Thyroid gland (tissue), 4 donors: ENCODE measurements at places on chromosomes 12 and 14.
A peak's percentile ranks its signal among the peaks of the same experiment; 100 is the strongest.

- no peaks in the 10 kb centered on the region for H3K27me3 ChIP-seq
- H3K4me3 ChIP-seq = peak overlapping the region; percentile 13
- H3K27ac ChIP-seq = no peak overlapping the region
- no peak for DNase-seq
- H3K4me1 ChIP-seq = peaks cover 12% of the 10 kb centered on the region
Measured at GRCh38 chr14:38209572-38210557, 2.2 kb downstream of the SSTR1 start.

DNA sequence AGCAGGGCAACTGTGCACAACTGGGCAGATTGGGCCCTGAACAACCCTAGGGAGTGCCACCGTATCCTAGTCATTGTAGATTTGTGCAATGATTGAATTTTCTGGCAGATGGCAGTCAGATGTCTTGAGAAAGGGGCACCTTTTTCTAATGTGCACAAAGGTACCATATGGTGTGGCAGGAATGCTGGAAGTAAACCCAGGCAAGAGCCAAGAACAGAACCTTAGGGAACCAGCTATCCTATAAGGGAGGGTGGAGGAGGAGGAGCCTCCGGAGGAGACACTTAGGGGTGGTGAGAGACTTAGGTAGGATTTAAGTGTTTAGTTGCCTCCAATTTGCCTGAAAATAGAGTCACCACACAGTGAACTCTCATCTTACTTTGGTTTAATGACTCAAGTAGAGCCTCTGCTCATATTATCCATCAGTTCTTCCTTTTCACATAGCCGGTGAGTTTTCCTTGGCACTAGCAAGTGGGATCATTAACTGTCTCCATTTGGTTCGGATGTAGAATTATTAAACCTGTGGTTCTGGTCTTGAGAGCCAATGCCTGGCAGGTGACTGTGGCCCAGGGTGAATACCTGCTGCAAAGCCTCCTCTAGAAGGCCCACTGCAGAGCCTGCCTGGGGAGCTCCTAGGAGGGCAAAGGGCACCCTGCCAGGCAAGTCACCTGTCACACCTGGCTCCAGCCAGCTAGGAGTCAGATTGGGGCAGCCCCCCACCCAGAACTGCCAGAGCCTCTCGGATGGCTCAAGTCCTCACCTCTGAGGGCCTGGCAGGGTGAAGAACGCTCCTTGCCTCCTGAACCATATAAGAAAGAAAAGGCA is 184.4 kb upstream of the HIF1A start:
- H3K4me1 ChIP-seq = peaks cover 96% of the 10 kb centered on the region
- H3K4me3 ChIP-seq = no peak overlapping the region
- peak; percentile 84 for DNase-seq
- H3K36me3 ChIP-seq = no peaks in the 10 kb centered on the region
- no peaks in the 10 kb centered on the region for H3K27me3 ChIP-seq

DNA sequence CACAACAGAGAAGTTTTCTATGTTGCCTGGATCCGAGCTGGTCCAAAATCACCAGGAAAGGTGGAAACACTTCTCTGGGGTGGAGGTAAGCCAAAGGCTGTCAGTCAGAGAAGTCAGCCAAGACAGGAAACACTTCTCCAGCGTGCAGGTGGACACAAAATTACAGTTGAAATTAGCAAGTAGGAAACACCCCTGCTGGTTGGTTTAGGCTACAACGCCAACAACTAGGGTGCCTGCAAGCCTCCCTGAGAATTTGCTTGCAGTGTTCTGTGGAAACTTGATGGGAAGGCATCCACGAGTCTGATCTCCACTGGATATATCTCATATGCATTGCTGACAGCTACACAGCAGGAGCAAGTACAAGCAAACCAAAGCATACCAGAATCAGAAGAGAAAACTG is 600.5 kb downstream of the RERGL start:
- H3K36me3 ChIP-seq = no peaks in the 10 kb centered on the region
- DNase-seq = no peak
- H3K4me1 ChIP-seq = no peaks in the 10 kb centered on the region

DNA sequence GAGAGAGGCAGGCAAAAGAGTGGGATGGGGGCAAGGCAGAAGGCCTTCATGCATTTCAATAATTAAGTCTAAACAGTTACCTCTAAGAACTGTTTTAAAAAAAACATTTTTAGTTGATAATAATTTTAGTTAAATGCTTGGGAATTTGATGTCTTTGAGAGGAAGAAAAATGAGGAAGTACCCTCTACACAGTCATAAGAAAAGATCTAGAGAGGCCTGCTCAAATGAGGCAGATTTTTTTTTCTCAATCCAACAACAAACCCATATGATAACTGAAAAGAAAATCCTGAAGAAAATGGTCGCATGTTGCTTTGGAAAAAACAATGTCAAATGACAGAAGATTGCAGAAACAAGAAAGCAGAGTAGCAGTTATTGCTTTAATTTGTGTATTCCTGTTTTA is 25.6 kb downstream of the SINHCAF start:
- no peak for DNase-seq
- no peaks in the 10 kb centered on the region for H3K36me3 ChIP-seq
- no peak overlapping the region for H3K4me3 ChIP-seq
- H3K27me3 ChIP-seq = no peaks in the 10 kb centered on the region

DNA sequence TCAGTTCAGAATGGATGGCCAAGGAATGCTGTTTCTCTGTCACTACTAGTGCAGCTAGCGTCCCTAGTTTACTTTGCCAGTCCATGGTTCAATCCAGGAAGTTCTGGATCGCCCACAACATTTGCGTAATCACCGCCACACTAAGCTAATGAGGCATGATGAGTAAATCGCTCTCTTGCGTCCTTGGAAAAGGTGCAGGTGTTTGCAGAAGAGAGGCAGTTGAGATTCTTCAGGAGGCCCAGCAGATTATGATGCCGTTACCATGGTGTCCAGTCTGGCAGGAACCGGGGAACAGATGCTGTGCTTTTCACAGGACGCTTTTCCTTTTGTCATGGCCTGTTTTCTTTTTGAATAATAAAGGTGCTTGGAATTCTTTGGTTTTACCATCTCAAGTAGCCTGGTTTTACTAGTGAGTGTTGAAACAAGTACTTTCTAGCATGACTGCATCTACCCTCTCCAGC is 9.0 kb downstream of the TPH2 start:
- H3K27ac ChIP-seq = peak overlapping the region; percentile 81
- no peaks in the 10 kb centered on the region for H3K36me3 ChIP-seq
- no peak overlapping the region for H3K4me3 ChIP-seq
- peak; percentile 82 for DNase-seq
- peaks cover 11% of the 10 kb centered on the region for H3K4me1 ChIP-seq

GRCh38 chr14:92613008-92613658 is 99.6 kb downstream of the RIN3 start:
- H3K4me3 ChIP-seq = no peak overlapping the region
- H3K27ac ChIP-seq = no peak overlapping the region
- no peaks in the 10 kb centered on the region for H3K36me3 ChIP-seq
- H3K4me1 ChIP-seq = no peaks in the 10 kb centered on the region

- no peak overlapping the region for H3K27ac ChIP-seq
- no peak overlapping the region for H3K4me3 ChIP-seq
- peaks cover 24% of the 10 kb centered on the region for H3K36me3 ChIP-seq
- no peaks in the 10 kb centered on the region for H3K27me3 ChIP-seq
Measured at GRCh38 chr12:105142259-105142658, 34.7 kb downstream of the WASHC4 start.

DNA sequence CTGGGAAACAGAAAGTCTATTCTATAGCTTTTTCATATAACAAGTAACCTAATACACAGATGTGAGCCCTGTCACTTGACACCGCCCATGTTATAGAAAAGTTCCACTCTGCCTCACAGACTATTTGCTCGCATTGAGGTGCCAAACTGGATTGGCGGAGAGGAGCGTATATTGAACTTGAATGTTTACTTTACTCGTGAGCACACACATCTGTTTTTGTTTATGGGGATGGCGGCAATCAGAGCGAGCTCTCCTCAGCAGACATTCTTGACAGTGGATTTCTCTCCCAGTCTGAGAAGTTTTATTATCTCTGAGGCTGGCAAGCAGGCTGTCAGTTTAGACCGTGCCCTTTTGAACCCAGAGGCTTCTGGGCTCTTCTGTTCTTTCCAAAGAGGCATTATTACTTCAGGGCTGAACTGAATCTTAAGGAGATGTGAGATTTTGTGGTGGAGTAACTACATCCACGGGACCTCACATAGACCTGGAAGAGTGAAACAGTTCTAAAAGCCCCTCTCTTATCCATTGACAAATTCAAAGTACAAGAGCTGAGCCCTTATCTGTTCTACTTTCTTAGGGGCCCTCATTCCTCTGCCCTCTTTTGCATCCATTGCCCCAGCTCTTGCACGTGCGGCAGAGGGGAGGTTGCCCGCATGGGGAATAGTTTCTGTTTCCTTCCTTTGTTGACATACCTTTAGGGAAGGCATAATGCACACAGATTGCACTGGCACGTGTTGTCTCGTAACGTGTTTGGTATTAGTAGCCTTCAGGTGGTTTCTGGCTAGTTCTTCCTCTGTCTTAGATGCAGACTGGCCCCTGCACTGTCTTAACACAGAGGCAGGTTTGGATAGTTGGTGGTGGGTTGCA is 68.2 kb downstream of the DRAM1 start:
- H3K27ac ChIP-seq = no peak overlapping the region
- no peaks in the 10 kb centered on the region for H3K36me3 ChIP-seq
- no peak for DNase-seq
- no peaks in the 10 kb centered on the region for H3K4me1 ChIP-seq
- H3K4me3 ChIP-seq = no peak overlapping the region
- no peaks in the 10 kb centered on the region for H3K27me3 ChIP-seq

DNA sequence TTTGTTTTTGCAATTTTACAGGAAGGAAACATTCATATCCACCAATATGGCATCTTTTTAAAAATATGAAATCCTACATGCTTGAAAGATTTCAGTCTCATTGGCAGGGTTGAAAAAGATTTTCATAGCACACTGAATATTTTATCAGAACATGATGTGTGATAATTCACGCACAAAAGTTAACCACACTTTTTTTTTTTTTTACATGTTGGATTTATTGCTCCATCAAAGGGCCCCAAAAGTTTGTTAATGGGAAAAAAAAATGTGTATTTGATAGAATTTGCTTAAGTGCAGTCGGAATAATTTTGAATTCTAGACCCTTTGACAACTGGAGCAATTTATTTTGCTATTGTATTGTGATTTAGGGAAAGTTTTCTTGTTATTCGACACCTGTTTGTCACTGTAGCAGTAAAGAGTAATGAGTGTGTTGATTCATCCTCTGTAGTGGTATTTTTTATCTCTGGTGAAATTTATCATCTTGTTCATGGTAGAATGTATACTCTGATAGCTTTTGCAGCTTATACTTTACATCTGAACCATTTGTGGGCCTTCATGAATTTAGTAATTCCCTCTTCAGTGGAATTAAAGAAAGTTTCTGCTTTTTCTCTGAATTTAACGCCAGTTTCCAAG is 1.1 kb downstream of the EML1 start:
- peaks cover 15% of the 10 kb centered on the region for H3K4me1 ChIP-seq
- H3K27me3 ChIP-seq = no peaks in the 10 kb centered on the region
- H3K36me3 ChIP-seq = no peaks in the 10 kb centered on the region
- H3K27ac ChIP-seq = no peak overlapping the region
- no peak for DNase-seq

GRCh38 chr14:75442642-75443041 is 14.8 kb downstream of the JDP2 start:
- H3K27me3 ChIP-seq = no peaks in the 10 kb centered on the region
- no peak overlapping the region for H3K4me3 ChIP-seq
- no peak for DNase-seq

GRCh38 chr12:80763874-80764273 is 47.2 kb downstream of the MYF5 start:
- H3K36me3 ChIP-seq = no peaks in the 10 kb centered on the region
- H3K27ac ChIP-seq = no peak overlapping the region
- H3K4me1 ChIP-seq = no peaks in the 10 kb centered on the region
- peak; percentile 18 for DNase-seq

DNA sequence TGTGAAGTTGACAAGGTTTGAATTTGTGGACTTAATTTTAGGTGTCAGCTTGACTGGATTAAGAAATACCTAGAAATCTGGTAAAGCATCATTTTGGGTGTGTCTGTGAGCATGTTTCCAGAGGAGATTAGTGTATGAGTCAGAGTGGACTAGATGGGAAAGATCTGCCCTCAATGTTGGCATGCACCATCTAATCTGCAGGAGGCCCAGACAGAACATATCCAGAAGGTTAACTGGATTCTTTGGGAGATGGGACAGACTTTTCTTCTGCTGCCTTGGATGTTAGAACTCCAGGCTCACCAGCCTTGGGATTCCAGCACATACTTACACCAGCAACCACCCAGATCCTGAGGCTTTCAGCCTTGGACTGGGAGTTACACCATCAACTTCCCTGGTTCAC is 14.1 kb downstream of the SGPP1 start:
- H3K4me1 ChIP-seq = no peaks in the 10 kb centered on the region
- no peaks in the 10 kb centered on the region for H3K27me3 ChIP-seq
- no peak overlapping the region for H3K27ac ChIP-seq
- H3K36me3 ChIP-seq = no peaks in the 10 kb centered on the region
- DNase-seq = no peak

- H3K27me3 ChIP-seq = no peaks in the 10 kb centered on the region
- H3K36me3 ChIP-seq = no peaks in the 10 kb centered on the region
- no peaks in the 10 kb centered on the region for H3K4me1 ChIP-seq
- no peak overlapping the region for H3K4me3 ChIP-seq
- no peak overlapping the region for H3K27ac ChIP-seq
- DNase-seq = no peak
Measured at GRCh38 chr14:86237733-86238132, 707.8 kb downstream of the FLRT2 start.

DNA sequence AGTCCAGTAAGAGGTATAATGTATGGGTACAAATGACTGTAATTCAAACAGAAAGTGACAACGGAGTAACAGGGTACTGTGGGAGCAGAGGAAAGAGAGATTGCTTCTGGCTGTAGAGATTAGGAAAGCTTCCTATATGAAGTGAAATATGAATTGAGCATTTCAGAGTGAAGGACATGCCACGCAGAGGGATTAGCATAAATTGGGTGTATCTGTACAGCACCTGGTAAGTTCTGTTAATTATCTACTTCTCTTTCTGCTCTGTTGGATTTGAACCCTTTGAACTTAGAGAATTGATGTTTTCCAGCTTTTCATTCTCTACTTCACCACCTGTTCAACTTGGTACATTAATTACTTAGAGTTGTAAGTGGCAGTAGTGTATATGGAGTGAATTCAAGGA is 8.8 kb downstream of the STK38L start:
- no peak overlapping the region for H3K27ac ChIP-seq
- no peak for DNase-seq
- no peaks in the 10 kb centered on the region for H3K4me1 ChIP-seq
- no peaks in the 10 kb centered on the region for H3K27me3 ChIP-seq
- H3K36me3 ChIP-seq = no peaks in the 10 kb centered on the region

- DNase-seq = peak; percentile 26
- H3K4me1 ChIP-seq = peaks cover 43% of the 10 kb centered on the region
Measured at GRCh38 chr14:61438497-61438859, 117.1 kb downstream of the PRKCH start.

DNA sequence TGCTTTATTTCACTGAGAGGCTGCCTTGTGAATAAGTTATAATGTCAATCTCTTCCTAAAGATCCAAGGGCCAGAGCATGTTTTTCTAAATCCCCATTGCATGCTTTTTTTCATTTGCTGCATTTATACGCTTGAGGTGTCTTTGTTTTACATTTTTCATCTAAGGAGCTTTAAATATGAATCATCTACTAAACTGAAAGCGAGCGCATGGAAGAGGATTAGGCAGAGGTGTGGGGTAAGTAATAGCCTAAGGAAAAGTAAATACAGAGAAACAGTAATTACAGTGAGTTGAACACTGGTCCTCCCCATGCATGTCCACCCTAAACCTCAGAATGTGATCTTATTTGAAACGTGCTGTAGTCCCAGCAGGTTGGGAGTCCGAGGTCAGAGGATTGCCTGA is 76.4 kb upstream of the METAP2 start:
- no peaks in the 10 kb centered on the region for H3K4me1 ChIP-seq
- no peak overlapping the region for H3K27ac ChIP-seq
- no peak for DNase-seq
- H3K27me3 ChIP-seq = no peaks in the 10 kb centered on the region
